Cardiac fibroblast (primary cell): ENCODE measurements at places on chromosomes 2 and 18.

DNA sequence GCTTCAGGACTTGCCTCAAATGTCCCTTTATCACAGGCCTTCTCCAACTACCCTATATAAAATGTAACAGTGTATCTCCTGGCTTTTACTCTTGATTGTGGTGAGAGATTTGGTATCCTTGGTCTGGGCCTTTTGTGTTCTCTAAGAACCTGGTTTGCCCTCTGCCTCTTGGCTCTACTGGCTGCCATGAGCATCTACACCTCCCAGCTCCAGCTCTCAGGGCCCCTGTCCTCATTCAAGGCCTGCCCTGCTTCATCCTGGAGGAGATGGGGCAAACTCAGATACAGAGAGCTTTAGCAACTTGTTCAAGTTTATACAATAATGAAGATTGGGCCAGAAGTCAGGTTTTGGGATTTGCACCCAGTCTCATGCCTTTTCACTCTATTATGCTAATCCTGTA lies 45.0 kb downstream of the QPCT start:
- DNase-seq, result no peak

DNA sequence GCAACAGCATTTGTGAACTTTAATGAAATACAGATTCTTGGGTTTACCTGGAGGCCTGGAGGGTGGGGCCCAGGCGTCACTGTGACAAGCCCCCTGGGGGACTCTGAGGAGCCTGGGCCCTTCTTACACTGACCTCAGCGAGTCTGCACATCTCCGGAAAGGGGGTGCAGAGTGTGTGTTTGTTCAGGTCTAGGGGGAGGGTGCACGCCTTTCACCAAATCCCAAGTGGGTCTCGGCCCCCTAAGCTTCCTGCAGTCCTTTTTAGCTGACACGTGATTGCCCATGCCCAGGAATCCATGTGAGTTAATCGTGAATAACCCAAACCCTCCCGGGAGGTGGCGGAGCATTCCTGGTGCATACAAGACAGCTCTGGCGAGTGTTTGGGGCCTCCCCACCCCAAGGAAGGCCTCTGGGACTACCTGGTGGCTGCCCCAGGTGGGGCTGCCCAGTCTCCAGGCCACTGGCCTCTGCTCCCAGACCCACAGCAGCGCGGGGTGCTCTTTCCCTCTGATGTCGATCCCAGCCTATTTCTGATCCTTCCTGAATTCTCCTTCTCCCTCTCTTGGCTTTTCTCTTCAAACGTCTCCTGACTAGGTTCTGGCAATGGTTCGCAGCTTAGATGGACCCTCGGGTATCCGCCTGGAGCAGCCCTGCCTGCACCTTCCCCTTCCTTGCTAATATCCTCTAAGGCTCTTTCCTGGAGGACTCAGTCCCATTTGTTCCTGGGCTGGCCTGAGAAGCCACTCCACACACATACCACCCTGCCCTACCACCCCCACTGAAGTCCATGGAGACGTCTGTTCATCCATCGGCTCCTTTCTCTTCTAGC lies 10.0 kb downstream of the NGEF start:
- no peak for DNase-seq

DNA sequence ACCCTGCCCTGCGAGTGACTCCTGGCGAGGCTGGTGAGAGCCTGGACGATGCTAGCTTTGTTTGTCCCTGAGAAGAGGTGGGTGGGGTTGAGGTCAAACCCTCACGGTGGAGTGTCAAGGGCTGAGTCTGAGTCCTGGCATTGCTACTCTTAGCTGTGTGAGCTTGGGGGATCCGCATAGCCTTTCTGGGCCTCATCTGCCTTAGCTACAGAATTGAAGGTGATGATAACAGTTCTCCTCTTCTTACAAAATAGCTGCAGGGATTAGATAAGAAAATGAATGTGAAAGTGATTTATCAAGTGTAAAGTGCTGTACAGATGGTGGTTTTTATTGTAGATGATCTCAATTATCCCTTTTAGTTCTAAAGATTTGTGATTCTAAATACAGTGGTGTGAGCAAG lies 144.6 kb downstream of the LPIN1 start:
- DNase-seq, result no peak

DNA sequence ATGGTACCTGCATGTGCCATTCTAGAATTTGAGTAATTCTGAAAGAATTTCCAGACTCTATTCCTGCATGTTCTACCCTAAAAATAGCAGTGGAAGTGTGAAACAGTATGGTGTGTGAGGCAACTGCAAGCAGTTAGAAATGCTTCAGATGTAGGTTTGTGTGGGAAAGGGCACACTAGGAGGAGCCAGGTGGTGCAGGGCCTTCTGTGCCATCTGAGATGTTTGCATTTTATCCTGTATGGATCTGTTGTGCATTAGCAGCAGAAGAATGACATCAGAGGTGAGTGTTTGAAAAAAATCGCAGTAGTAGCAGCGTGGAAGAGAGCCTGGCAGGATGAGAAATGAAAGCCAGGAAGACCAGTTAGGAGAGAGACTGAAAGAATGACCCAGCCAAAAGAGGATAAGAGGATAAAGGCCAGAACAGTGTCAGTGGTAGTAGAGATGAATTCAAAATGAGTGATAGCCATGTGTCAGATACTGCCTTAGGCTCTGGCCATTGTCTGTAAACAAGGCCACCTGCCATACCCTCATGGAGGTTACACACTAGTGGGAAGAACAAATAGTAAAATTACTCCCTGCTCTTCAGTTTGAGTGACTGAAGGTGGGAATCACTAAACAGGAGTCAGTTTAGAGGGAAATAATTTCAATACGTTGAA lies 142.2 kb downstream of the PKP4 start:
- peak; percentile 11 for DNase-seq

DNA sequence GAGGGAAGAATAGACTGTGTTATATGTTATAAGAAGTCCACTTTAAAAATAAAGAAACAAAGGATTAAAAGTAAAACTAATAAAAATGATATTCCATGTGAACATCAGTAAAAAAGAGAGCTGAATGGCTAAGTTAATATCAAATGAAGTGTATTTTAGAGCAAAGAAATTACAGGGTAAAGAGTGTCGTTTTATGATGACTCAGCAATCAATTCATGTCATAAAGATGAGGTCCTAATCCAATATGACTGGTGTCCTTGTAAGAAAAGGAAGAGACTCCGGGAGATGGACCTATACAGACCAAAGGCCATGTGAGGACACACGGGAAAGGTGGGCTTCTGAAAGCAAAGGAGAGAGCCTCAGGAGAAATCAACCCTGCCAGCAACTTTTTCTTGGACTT lies 615.5 kb upstream of the KLHL29 start:
- no peak for DNase-seq

- peak; percentile 12 for DNase-seq
Measured at GRCh38 chr2:226267516-226268289, 531.9 kb downstream of the IRS1 start.

- peak; percentile 1 for DNase-seq
Measured at GRCh38 chr2:14677039-14677438, 44.5 kb downstream of the LRATD1 start.

DNA sequence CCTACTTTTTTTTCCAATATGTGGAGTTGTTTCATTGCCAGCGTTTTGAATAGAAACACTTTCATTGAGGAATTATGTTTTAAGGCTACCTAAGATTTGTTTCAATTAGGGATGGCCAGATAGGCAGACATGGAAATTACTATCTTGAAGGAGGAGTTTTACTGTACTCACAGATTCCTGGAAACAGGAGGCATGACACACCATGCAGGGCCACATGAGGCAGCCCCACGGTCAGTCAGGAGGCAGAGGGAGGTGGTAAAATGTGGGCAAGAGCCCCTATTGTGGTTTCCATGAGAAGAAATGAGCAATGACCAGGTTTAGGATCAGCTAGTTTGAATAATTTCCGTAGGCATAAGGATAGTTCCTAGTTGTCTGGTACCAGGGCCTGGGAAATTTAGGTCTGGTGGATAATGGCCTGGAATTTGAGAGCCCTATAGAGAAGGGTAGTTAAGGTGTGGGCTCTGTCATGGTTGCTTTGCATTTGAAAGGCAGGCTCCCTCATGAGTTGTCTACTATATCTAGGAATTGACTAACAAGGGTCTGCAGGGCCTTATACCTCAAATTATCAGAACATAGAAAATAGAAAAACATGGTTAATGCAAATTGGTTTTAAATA lies 360.0 kb upstream of the KCNJ3 start:
- DNase-seq, result no peak

- no peak for DNase-seq
Measured at GRCh38 chr2:46388881-46389280, 90.5 kb upstream of the TMEM247 start.

- DNase-seq, result peak; percentile 91
Measured at GRCh38 chr18:22385718-22386117, 32.0 kb downstream of the CTAGE1 start.

GRCh38 chr2:54486766-54487165 lies 30.6 kb downstream of the SPTBN1 start:
- DNase-seq, result peak; percentile 31

- peak; percentile 6 for DNase-seq
Measured at GRCh38 chr2:203949228-203949627, 12.7 kb downstream of the ICOS start.

DNA sequence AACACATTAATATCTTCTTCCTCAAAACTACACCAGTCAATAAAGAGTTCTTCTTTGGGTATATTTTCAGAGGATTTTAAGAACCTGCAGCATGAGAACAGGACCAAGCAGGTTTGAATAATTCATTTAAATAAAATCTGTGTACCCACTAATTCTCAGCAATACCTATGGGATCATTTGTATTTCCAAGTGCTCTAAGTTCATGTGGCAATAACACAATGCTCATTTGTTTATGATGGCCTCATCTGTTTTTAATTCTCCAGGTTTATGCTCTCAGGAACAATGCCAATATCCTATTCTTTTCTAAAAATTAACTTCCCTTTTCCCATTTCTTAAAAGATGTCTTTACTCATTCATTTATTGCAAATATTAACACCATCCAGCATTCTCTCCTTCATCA lies 264.7 kb downstream of the METTL4 start:
- DNase-seq, result no peak

DNA sequence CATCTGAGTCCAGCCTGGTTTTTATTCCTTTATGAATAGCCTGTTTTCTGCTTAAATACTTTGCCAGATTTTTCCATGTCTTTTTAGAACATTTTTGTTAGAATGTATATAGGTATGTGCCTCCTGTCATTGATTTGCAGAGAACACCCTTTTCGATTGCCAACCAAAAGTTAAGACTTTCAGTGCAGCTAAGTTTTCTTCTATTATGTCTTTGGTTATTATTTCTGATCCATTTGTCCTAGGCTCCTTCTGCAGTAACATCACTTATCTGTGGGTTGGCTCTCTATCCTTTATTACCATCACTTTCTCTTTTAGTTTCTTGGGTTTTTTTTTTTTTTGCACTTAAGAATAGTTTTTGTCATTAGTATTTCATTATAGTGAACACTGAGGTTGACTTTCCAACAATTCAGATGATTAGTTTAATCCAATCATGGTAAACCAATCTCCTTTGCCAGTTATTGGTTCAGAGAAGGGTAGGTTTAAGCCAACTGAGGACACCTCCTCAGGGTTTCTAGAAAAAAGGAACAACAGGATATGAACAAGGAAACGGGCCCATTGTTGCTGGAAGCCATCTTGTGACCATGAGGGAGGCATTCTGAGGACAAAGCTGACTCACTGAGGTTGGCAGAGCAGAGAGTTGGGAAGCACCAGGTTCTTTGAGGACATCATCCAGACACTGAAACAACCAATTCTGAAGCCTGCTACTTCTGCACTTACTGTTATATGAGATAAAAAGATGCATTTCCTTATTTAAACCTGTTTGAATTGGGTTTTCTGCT lies 37.9 kb upstream of the GBX2 start:
- DNase-seq, result peak; percentile 15

DNA sequence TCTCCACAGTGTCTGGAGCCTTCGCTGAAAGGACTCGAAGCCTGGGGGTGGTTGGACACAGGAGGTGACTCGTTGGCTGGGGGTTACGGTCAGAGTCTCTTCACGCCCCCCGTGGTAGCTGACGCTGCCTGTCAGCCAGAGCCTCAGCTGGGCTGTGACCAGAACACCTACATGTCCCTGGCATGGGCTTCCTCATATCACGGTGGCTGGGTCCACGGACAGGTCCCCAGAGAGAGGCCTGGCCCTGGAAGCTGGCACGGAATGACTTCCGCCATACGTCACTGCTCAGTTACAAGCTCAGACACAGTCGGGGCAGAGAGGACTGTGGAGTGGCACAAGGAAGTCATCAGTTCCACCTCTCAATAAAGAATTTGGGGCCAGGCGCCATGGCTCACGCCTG lies 28.5 kb downstream of the ITGB1BP1 start:
- DNase-seq, result no peak

DNA sequence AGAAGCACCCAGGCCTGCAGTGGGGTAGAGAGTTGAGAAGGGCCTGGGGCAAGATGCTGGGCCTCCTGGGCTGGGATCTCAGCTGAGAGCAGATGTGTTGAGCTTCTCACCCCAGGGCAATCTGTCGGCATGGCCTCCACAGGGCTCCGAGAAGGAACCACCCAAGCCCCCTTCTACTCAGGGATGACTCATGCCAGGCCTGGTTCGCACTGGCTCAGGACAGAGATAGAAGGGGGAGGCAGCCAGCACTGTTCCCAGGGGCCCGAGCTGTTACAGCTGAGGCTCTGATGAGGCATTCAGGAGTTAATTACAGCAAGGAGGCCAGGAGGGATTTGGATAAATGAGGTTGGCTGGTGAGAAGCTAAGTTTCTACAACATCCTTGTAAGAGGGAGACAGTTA lies 62.5 kb downstream of the CENPO start:
- peak; percentile 57 for DNase-seq

DNA sequence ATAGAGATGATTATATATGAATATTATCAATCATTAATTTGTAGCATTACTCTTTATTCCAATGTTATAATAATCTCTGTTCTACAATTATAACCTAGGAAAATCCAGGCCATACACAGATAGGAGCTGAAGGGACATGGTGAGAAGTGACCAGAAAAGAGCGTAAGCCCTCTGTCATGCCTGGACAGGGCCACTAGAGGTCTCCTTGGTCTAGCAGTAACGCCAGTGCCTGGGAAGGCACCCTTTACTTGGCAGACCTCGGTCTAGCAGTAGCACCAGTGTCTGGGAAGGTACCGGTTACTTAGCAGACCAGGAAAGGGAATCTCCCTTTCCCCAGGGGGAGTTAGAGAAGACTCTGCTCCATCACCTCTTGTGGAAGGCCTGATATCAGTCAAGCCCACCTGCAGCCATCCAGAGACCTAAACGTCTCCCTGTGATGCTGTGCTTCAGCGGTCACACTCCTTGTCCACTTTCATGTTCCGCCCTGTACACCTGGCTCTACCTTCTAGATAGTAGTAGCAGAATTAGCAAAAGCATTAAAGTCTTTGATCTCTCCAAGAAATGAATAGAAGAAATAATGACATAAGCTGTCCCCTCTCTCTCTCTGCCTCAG lies 447.5 kb upstream of the FSIP2 start:
- peak; percentile 46 for DNase-seq

GRCh38 chr18:36516258-36516657 lies 218.7 kb downstream of the FHOD3 start:
- no peak for DNase-seq

DNA sequence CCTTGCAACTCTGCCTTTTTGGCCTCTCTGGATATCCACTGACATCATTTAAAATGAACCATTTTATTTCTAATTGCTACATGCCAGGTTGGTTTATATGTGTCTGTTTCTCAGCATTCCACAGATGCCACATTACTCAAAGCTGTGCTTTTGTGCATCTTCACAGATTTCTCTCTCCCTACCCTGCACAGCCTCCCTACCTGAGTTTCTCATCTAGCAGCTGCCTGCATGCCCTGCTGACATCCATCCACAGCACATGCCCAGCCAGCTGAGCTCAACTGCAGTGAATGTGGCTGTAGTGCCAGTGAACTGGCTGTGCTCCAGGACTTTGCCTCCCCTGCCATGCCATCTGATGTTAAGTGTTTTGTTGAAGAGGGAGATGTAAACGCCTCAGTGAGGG lies 44.5 kb downstream of the PKP4 start:
- no peak for DNase-seq

- DNase-seq, result peak; percentile 53
Measured at GRCh38 chr2:145927131-145927950, 1407.4 kb upstream of the ZEB2 start.
